ENCODE measurements at places on chromosomes 7 and 10. TPM values are rescaled to one million over a fixed set of nuclear protein-coding genes. Genes with fewer than 3 reads are reported as not detected.

Gene TCTN3
- polyA plus RNA-seq: 23.9 TPM

Gene LLCFC1
- not detected for polyA plus RNA-seq

Gene ANKRD30A
- polyA plus RNA-seq: not detected

Gene SPDYE18
- not detected for polyA plus RNA-seq

Gene SLC4A2
- 2.2 TPM for polyA plus RNA-seq

Gene ARMC3
- not detected for polyA plus RNA-seq

Gene GHITM
- polyA plus RNA-seq: 378 TPM

Gene ACSL5
- not detected for polyA plus RNA-seq

Gene CALCR
- polyA plus RNA-seq: not detected

Gene HOXA10
- polyA plus RNA-seq: not detected

Gene PSAP
- 545 TPM for polyA plus RNA-seq

Gene ELFN1
- polyA plus RNA-seq: 0.23 TPM

Gene PRRT4
- polyA plus RNA-seq: 2.1 TPM

Gene C1GALT1
- 23.3 TPM for polyA plus RNA-seq

Gene BTBD16
- polyA plus RNA-seq: not detected

Gene KLF14
- not detected for polyA plus RNA-seq

Gene DDC
- 7.0 TPM for polyA plus RNA-seq

Gene GPR146
- polyA plus RNA-seq: not detected

Gene PTF1A
- not detected for polyA plus RNA-seq

Gene ZP3
- polyA plus RNA-seq: not detected

Gene SDK1
- 0.91 TPM for polyA plus RNA-seq

Gene TRUB1
- 26.0 TPM for polyA plus RNA-seq

Gene ZNF853
- not detected for polyA plus RNA-seq

Gene RNF32
- polyA plus RNA-seq: 1.6 TPM

Gene NPTX2
- polyA plus RNA-seq: 15.1 TPM

Gene SRRM3
- polyA plus RNA-seq: 7.0 TPM

Gene TMEM229A
- polyA plus RNA-seq: 3.3 TPM

Gene SFTPA1
- not detected for polyA plus RNA-seq

Gene THAP5
- 34.2 TPM for polyA plus RNA-seq

Gene HOXA6
- not detected for polyA plus RNA-seq

Gene APBB1IP
- polyA plus RNA-seq: not detected

Gene KCNIP2
- polyA plus RNA-seq: 1.3 TPM

Gene MNX1
- polyA plus RNA-seq: not detected

Gene LIPM
- not detected for polyA plus RNA-seq

Gene SNCG
- 1,040 TPM for polyA plus RNA-seq

Gene PON1
- polyA plus RNA-seq: not detected

Gene CCL24
- polyA plus RNA-seq: not detected

Gene C10orf62
- polyA plus RNA-seq: not detected

Gene C10orf53
- polyA plus RNA-seq: 5.7 TPM

Gene CALHM3
- polyA plus RNA-seq: not detected

Gene ATRNL1
- polyA plus RNA-seq: 124 TPM

Gene GALNT11
- polyA plus RNA-seq: 57.9 TPM

Gene GHRHR
- not detected for polyA plus RNA-seq

Gene DNAH11
- not detected for polyA plus RNA-seq

Gene MAGI2
- 67.8 TPM for polyA plus RNA-seq

Gene INHBA
- polyA plus RNA-seq: 0.42 TPM

Gene AMZ1
- 0.36 TPM for polyA plus RNA-seq

Gene PCLO
- 58.0 TPM for polyA plus RNA-seq

Gene FLNC
- not detected for polyA plus RNA-seq

Gene LRRN3
- polyA plus RNA-seq: 457 TPM

Gene TWIST1
- not detected for polyA plus RNA-seq

Gene HOXA1
- not detected for polyA plus RNA-seq

Gene ASB15
- polyA plus RNA-seq: 0.28 TPM

Gene ACHE
- 0.73 TPM for polyA plus RNA-seq

Gene OR2A1
- polyA plus RNA-seq: not detected

Gene FAM25C
- polyA plus RNA-seq: not detected

Gene CHRM2
- polyA plus RNA-seq: 0.87 TPM

Gene CRTAC1
- 9.6 TPM for polyA plus RNA-seq

Gene DPYSL4
- polyA plus RNA-seq: 2.8 TPM
